ENCODE measurements at places on chromosomes 5 and 9.

DNA sequence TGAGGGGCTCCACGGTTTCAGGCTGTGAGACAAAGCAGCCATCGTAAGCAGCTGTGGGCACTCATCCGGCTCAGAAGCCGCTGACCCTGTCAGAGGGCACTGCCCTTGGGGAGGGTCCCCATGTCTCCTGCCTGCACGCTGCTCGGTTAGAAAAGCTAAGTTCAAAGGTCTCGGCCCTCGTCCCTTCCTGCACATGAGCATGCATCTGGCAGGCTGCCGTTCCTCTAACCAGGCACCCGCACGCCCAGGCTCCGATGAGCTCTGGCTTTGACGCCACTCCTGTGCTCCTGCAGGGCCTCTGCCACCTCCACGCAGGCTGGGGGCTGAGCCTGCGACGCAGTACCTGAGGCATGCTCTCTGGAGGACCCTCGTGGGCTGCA is 51.3 kb downstream of the NKD2 start:
- DNase-seq = no peak

DNA sequence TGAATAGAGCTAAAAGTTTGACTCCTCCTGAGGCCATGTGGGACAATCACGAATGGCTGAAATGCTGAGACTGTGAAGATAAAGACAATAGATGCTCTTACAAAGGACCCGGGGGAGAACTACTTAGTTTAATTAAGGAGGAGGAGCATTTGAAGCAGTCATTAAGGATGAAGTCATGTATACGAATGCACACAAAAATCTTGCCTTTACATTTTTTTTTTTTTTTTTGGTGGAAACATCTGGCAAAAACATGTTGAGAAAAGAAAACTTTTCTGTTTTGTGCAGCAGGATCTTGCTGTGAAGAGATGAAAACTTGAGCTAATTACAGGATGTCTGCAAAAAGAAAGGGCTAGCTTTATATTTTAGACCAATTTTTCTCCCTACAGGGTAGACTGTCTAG is 42.3 kb upstream of the NR3C1 start:
- DNase-seq = no peak

DNA sequence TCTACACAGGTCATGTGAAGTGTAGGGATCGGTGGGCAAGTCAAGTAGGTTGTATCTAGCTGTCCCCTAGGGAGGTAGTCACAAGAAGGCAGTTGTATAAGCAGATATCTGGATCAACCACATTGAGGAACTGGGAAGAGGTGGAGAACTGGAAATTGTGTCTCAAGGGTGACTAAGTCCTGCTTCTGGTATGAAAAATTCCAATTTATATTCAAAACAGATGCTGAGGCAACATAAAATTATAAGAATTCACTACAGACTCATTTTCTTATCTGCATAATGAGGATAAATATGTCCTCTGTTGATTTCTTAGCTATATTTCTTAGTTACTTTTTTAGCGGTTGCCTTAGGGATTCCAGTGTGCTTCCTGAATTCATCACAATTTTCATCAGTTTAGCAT is 46.8 kb downstream of the GALNT12 start:
- no peak for DNase-seq

- no peak for DNase-seq
Observed at GRCh38 chr9:98255061-98255577, 330 bp downstream of the TBC1D2 start.

DNA sequence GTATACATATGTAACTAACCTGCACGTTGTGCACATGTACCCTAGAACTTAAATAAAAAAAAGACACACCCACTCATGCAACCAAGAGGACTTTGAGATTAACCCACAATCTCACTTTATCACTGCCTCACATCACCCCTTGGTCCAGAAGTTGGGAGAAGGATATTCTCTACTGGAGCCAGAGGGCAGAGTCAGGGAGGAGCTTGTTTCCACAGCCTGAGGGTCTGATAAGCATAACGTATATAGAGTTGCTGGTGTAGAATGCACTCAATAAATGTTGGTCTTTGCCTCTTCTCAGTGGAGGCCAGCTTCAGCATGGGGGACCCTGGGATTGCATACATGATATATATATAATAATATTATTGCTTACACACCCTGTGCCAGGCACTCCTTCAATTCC is 10.1 kb downstream of the KCNV2 start:
- no peak for DNase-seq

DNA sequence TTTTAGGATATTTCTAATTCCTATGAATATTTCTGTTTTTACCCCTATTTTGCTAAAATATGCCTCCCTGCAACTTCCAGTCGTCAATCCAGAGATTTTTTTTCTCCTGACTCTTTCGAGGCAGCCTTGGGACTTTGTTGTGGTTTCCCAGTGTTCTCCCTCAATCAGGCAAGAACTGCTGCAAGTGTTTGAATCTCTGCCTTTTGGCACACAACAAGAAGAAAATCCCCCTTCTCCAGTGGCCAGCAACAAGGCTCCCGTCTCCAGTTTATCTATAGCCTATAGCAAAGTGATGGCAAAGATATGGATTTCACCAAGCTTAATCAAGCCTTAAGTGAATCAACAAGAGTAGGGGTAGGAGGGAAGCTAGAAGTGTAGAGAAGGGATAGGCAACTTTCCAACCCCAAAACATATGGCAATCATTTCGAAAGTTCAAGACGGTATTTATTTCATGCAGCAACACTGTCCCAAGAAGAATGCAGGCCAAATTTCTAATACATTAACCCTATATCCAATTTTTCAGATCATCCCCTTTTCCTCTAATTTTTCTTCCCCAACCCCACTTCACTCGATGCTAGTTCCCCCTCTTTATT is 37.7 kb upstream of the PAPPA start:
- no peak for DNase-seq

- DNase-seq = no peak
Observed at GRCh38 chr5:41510176-41510831, at the start of gene PLCXD3. TSS of gene PLCXD3 (minus strand) at chr5:41510601. CDS start at chr5:41510526, 75 bp downstream.

DNA sequence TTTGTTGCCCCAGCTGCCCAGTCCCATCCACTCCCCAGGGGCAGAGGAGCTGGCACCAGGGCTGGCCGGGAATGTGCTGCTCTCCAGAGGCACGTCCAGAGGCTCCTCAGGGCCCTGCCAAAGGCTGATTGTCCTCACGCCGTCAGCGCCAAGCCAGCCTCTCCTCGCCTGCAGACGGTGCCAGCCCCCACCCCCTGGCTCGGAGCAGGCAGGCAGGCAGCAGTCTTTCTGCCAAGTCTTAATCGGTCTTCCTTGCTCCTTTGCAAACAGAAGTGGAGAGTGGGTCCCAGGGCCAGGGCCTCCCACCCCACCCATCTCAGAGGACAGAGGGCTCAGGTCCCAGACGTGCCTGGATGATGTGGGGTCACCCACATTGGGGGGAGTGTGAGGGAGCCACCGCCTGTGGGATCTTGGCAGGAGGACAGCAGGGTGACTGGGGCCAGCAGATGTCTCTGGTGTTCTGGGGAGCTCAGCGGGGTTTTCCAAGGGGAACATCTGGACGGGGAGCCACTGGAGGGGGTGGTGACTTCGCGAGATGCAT is 36.3 kb downstream of the FAM163B start:
- no peak for DNase-seq

DNA sequence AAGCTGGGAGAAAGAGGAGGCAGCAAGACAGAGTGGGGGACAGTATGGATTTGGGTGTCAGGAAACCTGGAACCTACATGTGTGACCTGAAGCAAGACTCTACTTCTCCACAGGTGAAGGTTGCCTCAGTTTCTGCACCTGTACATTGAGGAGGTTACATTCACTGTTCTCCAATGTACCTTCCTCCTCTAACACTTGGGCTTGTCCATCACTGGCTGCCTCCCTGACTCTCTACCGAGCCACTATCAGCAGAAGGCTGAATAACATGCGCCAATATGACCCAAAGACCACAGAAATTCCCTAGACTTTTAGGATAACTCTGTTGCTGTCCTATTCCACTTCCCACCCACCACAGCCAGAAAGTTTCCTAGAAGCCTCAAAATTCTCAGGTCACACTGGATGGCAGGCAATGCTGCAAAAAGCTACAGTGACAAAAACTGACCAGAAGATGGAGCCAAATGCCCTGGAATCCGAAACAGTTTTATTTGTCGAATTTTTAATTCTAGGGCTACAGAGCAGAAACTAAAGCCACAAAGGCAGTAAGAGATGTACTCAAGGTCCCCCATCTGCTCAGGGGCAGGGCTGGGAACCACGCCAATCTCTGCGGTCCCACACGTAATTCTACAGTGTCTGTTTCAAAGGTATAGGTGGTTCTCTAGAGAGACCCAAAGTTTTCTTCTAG is 64.4 kb downstream of the FAM114A2 start:
- peak; percentile 11 for DNase-seq

- DNase-seq = no peak
Observed at GRCh38 chr9:117992006-117992405, 287.8 kb downstream of the TLR4 start.

DNA sequence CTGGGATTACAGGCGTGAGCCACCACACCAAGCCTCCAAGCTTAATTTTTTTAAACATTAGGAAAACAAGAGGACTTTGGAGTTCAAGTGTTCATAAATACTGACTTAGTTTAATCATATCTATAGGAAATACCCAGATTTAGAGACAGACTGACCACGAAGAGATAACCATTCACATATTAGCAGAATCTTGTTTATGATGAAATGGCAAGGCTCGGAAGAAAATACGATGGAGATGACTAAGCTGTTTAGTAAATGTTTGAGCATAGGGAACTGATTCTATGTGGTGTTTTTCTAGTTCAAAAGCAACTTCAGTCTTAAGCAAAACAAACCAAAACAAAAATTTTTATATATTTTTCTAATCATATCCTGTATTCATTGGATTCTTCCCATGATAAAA is 13.5 kb upstream of the TUSC1 start:
- no peak for DNase-seq

- no peak for DNase-seq
Observed at GRCh38 chr5:119270121-119270565, 85.7 kb upstream of the TNFAIP8 start.
